ENCODE measurements at places on chromosomes 6 and 20.

- no peak for DNase-seq
These were observed 119.1 kb upstream of the ADGRF1 start for GRCh38 chr6:47161176-47161687.

DNA sequence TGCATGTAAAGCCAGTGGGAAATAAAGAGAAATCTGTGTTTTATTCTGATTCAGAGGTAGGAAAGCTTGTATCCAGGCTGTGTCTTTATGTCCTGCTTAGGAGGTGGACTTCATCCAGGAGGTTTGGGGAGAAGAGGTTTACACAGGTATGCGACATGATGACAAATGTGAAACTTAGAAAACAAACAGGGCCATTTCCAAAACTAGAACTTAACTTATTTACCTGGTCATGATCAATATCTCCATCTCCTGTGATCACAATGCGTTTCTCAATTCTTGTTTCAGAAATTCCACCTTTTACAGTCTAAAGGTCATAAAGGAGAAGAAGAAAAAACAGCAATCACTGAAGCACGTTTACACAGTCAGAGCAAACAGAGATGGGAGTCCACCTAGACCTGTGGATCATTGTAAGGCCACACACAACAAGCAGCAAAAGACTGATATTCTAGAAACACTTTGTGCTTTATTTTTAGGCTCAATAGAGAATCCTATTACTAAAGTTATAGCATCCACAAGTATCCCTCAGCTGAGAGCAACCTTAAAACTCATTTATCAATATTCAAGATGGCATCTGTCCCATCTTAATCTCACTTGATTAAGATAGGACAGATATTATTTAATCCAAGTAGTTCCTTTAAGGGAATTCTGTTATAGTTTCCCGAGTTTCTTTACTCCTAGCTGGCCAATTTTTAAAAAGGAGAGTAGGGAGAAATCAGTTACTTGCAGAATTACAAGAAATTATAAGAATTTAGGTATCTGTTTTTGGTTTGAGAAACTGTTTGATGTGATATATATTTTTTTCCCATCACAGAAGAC is 36.4 kb downstream of the SMLR1 start:
- no peak for DNase-seq

- DNase-seq, result no peak
These were observed 121.2 kb downstream of the INSM1 start for GRCh38 chr20:20489054-20489453.

DNA sequence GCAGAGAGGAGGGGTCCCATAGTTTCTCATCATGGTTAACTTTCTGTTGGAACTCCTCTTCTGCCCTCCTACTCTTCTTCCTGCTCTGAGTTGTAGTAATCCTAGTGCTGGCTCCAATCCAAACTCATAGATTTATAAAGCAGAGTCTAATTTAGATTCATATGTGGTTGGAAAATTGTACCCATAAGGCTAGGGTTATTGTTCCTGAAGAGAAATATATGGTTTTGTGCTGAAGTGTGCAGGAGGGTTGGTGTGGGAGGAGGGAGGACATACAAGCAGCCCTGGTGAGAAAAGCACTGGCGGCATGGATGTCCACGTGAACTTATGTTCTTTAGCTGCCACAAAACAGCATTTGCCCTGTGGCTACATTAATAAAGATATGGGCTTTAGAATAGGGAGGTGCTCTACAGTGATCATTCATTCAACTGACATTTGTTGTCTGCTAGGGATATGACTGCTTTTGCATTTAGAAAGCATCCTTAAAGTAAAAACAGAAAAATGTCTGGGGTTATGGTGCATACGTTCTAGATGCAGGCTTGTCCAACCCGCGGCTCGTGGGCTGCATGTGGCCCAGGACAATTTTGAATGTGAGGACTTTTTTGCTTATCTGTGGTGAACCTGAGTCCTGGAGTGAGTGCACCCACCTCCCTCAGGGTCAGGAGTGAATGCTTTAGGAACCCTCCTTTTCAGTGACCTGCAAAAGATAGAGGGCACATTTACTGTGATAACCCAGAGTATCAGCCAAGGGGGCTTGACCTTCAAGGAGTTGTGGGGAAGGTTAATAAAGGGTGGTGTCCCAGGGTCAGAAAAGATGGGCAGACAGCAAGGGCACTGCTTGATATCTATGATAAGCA is 4.1 kb downstream of the HLA-A start:
- DNase-seq, result no peak

DNA sequence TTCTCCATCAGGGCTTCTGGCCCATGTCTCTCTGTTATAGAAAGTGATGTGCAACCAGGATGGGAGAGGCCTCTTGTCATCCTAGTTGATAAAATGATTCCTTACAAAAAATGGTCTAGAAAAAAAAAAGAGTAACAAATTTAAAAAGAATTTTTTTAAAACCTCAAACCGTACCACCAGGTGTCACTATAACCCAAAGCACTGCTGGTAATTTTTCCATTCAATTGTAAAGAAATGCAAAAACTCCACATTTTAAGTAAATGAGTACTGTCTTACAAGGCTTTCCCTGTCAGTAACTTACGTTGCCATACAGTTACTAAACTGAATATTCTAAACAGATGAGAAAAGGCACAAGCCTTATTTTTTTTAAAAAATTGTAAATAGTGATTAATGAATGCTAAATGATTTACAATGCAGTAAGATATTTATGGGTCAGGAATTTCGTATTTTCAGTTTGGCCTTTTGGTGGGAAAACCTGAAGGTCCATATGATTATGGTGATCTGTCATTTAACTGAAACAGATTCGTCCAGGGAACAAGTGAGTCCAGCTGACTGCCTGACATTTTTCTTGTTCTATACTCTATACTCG is 95.4 kb downstream of the OGFRL1 start:
- no peak for DNase-seq

- DNase-seq, result peak; percentile 19
These were observed 85.7 kb downstream of the NFATC2 start for GRCh38 chr20:51456511-51457509.

DNA sequence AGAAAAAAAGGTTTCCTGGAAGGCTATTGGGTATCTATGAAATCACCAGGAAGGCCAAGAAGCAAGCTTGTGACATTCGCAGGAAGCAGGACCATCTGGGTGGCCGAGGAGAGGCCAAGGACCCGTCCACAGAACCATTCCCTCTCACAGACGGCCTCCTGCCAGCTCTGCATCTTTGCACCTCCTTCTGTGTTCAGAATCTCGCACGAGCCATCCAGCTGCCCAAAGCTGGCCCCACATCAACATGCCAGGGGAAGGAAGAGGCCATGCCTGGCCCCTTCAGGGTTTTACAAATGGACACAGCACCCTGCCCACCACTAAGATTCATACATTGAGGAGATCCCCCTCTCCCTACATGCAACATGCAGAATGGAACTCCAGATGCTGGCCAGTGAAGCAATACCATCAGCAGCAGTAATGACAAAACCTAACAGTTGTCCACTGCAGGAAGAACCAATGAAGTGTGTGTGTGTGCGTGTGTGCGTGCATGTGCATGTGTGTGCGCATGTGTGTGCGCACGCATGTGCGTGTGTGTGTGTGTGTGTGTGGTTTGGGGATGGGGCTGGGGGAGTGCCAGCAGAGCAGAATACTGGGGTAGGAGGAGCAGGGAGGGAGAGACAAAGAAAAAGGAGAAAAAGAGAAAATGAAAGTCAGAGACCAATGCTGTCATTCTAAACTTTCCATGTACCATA is 184.2 kb upstream of the FOXQ1 start:
- DNase-seq, result no peak
